Activated naive CD4-positive, alpha-beta T cell (primary cell): ENCODE measurements at places on chromosomes 6 and 20.

GRCh38 chr6:33000055-33000454 lies 9.3 kb downstream of the HLA-DOA start:
- no peak for DNase-seq

GRCh38 chr6:169851641-169852503 lies 100.5 kb downstream of the ERMARD start:
- DNase-seq: no peak

DNA sequence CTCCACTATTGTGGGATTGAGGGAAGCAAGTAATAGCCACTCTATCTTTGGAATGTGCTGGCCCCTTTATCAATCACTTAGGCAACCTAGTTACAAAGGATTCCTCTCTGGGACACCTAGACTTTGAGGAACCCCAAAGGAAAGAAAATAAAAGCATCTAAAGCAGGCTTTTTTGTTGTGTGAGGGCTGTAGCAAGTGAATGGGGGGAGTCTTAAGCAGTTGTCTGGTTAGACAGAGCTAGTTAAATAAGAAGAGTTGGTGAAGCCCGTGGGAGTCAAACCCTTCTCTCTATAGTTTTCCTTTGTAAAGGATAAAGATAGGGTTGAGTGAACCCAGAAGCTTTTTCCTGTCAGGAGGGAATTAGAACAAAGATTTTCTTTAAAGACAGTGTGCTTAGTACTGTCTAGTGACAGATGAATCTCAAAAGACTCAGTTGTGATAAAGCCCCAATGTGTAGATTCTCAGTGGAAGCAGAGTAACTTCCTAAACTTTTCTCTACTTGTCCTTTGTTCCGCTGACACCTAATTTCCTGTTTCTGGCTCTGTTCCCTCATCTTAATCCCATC lies 63.3 kb downstream of the HDGFL1 start:
- DNase-seq: no peak

GRCh38 chr6:165227644-165228329 lies 81.6 kb downstream of the C6orf118 start:
- DNase-seq: no peak

GRCh38 chr6:40582892-40583291 lies 4.3 kb downstream of the LRFN2 start:
- peak; percentile 8 for DNase-seq

DNA sequence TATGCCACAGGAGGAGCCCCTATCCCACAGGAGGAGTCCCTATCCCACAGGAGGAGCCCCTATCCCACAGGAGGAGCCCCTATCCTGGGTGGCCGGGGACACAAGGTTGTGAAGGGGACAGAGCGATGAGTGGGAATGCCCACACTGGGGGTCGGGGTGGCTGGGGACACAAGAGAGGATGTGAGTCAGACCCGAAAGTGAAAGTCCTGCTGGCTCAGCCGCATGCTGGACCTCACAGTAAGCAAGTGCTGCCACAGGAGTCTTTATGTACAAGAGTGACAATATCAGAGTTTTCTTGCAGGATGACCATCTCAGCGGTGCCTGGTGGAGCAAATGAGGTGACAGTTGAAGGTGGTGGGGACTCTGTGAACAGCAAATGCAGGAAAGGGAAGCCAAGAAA lies 93.7 kb downstream of the PSMB1 start:
- no peak for DNase-seq

DNA sequence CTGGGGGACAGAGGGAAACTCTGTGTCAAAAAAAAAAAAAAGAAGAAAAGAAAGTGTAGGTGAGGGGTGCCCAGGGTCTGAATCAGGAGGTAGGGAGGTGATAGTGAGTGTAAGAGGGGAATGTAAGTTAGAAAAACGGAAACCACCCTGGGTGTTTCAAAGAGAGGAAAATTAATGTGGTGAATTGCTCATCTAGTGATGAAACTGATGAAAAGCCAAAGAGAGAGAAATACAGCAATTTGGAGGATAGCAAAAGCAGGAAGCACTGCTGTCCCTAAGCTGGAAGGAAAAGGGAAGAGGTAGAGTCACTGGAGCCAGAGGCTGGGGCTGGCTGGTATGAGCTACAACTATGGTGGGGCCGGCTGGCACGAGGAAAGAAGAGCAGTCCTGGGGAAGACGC lies 85.0 kb upstream of the CEP85L start:
- DNase-seq: no peak

- DNase-seq: no peak
Measured at GRCh38 chr6:108621117-108621516, 60.4 kb downstream of the FOXO3 start.

GRCh38 chr20:24783631-24784492 lies 165.2 kb upstream of the CST7 start:
- no peak for DNase-seq

DNA sequence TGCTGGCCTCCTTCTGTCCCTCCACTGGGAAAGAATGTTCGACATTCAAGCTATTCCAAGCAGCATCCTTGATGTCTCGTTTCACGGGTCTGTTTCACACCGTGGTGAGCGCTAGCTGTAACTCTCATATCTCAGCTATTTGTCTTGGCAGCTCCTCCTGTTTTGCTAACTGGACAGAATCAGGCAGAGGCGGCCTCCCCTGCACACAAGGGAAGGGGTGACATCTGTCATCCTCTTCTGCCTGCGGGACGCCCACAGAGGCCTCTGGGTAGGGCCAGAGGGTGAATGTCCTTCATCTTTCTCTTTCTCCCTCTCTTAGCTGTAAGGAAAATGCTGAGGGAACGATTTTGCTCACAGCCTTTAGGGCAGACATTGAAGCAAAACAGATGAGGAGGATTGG lies 232.8 kb upstream of the GMDS start:
- no peak for DNase-seq

GRCh38 chr20:48626938-48627736 lies 200.7 kb downstream of the PREX1 start:
- no peak for DNase-seq

GRCh38 chr6:47221565-47221964 lies 88.1 kb downstream of the TNFRSF21 start:
- DNase-seq: no peak

GRCh38 chr6:142886431-142887170 lies 58.4 kb downstream of the HIVEP2 start:
- DNase-seq: no peak

DNA sequence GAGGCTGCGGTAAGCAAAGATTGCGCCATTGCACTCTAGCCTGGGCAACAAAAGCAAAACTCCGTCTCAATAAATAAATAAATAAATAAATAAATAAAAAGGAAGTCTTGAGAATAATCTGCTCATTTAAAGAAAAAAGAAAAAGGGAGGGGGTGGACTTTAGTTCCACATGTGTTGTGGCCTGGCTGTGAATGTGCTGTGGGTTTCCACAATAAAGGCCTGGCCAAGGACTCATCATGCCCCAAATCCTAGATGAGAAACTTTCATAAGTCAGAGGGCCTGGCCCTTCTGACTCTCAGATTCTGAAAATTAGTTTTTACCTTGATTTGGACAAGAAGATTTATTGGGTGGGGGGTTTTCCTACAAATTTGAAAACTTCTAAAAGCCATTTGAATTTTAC lies 48.4 kb downstream of the RIOK1 start:
- DNase-seq: no peak

- DNase-seq: no peak
Measured at GRCh38 chr6:134624781-134625180, 306.9 kb upstream of the SGK1 start.

DNA sequence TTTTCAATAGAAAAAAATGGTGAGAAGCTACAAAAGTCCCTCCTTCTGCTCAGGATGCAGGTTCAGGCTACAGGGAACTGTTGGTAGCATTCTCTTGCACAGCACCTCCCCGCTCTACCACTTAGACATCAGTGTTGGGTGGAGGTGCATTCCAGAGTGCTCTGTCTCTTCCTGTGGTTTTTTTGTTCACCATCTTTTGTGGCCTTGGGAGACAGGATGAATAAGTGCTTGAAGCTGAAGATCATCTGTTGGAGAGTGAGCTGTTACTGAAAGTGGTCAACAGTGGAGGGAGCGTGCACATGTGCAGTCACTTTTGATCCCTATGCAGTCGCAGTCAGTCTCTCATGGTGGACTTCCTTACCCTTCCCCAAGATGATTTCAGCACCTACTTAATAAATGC lies 16.6 kb upstream of the BTBD3 start:
- no peak for DNase-seq

DNA sequence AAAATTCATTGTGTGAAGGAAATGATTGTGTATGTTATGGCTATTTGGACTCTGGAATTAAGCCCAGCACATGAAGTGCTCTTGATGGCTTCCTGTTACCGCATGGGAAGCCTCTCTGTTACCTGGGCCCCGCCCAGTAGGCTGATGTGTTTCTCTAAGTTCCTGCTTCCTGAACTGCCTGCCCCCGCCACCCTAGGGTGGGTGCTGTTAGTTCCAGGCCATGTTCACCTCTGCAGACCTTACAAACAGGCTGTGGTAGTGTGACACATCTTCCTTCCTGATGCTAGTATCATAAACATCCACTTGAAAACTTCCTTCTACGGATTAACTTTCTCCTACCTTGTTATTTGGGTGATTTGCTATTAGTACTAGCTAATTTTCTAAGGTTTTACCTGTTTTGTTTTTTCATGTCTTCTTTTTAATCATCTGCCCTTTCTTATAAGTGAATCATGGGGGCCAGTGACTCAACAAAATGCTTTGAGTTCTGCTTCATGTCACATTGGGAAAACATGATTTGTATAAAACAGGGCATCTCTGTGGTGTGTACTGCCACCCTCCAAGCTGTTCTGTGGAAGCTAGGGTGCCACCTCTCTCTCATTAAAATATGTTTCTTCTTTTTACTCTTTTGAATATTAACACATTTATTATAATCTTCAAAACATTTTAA lies 40.6 kb downstream of the SH3BGRL2 start:
- DNase-seq: peak; percentile 40

- no peak for DNase-seq
Measured at GRCh38 chr6:124753562-124754105, 208.6 kb upstream of the RNF217 start.

DNA sequence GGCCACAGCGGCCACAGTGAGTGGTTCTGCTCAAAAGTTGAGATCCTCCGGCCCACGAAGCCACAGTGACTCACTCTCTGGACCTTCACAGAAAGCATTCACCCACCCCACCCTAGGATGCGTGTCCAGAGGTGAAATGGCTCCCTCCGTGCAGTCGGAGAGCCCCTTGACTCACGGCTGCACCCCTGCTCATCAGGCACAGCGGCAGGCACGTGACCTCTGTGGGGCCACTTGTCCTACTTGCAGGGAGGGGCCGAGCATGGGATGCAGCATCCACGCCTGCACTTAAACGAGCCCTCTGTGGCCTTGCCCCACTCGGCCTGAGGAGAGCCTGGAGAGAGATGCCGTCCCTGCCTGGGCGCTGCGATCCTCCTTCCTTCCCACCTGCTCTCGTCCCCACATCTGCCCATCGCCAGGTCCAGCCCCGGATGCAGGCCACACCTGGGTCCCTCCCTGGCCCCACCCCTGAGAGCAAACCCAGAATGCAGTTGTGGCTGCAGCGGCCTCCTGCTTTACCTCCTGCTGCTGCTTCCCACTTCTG lies 28.7 kb downstream of the NTSR1 start:
- no peak for DNase-seq

- DNase-seq: no peak
Measured at GRCh38 chr6:36484736-36485135, 41.9 kb downstream of the KCTD20 start.

GRCh38 chr6:34128045-34128444 lies 17.8 kb downstream of the GRM4 start:
- DNase-seq: no peak

GRCh38 chr6:157905590-157906342 lies 75.9 kb upstream of the SYNJ2 start:
- no peak for DNase-seq

DNA sequence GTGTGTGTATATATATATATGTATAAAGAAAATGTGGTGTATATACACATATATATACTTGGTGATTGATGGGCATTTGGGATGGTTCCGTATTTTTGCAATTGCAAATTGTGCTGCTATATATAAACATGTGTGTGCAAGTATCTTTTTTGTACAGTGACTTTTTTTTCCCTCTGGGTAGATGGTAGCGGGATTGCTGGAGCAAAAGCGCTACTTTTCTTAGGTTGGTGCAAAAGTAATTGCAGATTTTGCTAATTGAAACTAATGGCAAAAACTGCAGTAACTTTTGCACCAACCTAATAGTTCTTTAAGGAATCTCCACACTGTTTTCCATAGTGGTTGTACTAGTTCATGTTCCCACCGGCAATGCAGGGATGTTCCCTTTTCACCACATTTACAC lies 135.4 kb downstream of the AHI1 start:
- DNase-seq: no peak

DNA sequence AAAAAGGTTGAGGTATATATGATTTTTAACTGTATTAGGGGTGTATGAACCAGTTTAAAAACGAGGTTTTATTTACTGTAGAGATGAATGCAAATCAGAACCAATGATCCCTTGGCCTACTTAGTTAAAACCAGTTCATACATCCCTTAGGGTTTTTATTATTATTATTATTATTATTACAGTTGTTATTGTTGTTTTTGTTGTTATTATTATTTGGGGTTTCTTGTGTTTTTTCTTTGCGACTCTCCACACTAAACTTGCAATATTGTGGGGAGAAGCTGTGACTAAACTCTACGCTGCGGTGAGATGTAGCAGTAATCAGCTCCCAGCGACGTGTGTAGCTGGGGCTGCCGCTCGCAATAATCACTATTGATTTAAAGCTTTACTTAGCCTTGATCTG lies 62.2 kb downstream of the SSR1 start:
- DNase-seq: no peak

DNA sequence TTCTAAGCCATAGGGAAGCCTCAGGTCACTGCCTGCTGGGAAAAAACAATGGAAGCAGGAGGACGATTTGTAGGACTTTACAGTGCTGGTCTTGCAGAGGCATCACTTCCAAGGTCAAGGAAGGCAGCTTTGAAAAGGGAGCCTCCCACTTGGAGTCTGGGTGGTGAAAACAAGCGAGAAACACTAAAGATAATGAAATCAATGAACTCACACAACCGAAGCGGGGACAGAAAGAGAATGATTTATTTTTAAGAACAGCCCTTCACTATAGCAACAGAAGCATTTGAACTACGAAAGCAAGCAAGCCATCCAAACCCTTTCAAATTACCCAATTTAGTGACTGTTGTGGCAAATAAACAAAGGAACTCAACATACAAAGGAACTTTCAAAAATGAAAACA lies 227.5 kb downstream of the THBS2 start:
- DNase-seq: no peak

GRCh38 chr6:140500849-140501248 lies 1126.4 kb upstream of the CITED2 start:
- DNase-seq: no peak

- no peak for DNase-seq
Measured at GRCh38 chr6:43033496-43034189, 12.2 kb downstream of the RRP36 start.

DNA sequence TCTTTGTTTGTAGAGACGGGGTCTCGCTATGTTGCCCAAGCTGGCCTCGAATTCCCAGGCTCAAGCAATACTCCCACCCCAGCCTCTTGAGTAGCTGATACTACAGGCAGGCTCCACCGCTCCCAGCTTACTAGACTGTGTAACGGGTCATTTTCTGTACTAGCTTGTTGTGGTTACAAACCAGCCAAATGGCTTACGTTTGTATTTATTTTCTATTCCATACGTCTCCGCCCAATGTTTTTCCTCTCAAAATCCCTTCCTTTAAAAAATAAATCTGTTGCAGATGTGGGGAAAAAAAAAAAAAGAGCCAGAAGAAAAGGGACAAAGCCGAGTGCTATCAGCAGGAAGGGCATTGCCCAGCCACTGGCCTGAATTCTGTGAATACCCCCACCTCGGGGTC lies 41.6 kb downstream of the PRND start:
- DNase-seq: no peak
